Adrenal gland (tissue), 19 donors: ENCODE measurements at places on chromosomes 16 and 17.

GRCh38 chr16:69847643-69848042 lies 85.5 kb downstream of the WWP2 start:
- DNase-seq = no peak

DNA sequence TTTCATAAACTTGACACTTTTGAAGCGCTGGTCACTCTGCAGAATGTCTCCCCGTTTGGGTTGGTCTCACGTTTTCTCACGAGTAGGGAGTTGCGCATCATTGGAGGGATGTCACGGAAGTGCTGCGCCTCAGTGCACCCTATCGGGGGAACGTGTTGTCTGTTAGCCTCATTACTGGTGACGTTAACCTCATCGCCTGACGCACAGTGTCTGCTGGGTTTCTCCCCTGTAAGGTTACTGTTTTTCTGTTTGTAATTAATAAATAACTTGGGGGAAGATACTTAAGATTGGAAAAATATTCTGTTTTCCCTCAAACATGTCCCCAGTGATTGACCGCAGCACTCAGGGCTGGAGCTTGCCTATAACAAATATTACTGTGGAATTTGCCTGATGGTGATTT lies 26.7 kb downstream of the VAC14 start:
- no peak for DNase-seq

DNA sequence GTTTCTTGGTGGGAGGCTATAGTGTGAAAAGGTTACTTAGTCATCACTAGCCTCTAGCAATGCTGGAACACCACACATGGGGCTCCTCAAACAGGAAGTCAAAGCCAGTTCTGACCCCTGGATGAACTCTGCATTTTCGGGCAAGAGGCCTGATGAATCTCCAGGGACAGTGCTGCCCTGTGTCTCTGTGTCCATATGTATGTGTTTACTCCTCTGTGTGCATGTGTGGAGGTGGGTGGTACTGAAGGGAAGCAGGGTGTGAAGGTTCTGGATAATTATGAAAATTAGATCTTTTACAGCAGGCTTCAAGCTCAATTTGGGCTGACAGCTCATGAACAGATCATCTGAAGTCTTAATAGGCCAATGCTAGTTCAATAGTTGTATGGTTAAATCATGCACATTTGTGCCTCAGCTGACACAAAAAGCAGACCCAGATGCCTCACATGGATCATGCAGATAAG lies 133.6 kb downstream of the SNX11 start:
- peak; percentile 72 for DNase-seq

DNA sequence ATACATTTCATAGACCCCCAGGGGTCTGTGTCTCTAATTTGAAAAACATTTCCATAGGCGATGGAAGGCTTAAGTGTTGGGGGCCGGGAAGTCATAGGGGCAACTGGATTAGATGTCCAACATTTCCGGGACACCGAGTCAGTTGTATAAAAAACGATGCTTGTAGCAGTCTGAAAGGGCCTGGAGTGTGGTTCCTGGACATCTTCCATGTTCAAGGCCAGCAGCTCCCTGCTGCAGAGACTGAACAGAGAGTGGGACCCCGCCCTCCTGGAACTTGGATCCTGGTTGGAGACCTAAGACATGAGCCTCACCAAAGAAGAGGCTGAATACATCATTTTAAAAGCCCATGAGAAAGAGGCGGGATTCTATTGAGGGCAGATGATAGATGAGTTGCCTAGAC lies 82.0 kb upstream of the ZNF423 start:
- no peak for DNase-seq

- DNase-seq = no peak
These were observed 21.7 kb downstream of the FOXN1 start for GRCh38 chr17:28527859-28528258.

- DNase-seq = no peak
These were observed 68.8 kb downstream of the SREBF1 start for GRCh38 chr17:17767887-17768418.

DNA sequence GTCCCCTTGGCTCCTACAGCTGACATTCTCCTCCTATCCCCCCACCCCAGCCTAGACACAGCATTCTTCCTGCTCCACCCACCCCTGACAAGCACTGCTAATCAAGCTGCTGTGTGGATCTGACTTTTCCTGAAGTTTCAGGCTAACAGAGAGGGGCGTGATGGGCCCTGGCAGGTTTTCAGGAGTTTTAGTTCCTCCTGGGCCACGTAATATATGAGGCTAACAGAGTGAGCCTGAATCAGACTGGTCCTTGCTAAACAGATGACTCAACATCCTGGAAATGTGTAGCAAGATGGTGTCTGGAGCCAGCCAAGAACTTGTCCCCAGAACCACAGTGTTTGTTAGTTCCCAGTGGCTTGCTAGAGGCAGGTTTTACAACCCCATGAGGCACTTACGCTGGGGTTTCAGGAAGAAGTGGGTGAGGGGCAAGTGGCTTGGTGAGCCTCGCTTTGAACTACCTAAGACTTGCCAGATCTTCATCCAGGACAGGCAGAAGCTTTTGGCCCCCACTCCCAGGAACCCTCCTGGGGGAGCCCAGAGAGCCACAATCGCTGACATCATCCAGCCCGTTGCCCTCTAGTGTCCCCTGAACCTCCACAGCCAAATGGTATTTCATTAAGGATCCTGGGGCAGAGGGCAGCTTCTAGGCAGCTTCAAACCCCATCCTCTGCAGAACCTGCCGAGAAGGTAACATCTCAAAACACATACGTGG lies 15.9 kb downstream of the TMEM92 start:
- DNase-seq = peak; percentile 82

GRCh38 chr17:44752953-44753861 lies 5.6 kb upstream of the ADAM11 start:
- DNase-seq = no peak

DNA sequence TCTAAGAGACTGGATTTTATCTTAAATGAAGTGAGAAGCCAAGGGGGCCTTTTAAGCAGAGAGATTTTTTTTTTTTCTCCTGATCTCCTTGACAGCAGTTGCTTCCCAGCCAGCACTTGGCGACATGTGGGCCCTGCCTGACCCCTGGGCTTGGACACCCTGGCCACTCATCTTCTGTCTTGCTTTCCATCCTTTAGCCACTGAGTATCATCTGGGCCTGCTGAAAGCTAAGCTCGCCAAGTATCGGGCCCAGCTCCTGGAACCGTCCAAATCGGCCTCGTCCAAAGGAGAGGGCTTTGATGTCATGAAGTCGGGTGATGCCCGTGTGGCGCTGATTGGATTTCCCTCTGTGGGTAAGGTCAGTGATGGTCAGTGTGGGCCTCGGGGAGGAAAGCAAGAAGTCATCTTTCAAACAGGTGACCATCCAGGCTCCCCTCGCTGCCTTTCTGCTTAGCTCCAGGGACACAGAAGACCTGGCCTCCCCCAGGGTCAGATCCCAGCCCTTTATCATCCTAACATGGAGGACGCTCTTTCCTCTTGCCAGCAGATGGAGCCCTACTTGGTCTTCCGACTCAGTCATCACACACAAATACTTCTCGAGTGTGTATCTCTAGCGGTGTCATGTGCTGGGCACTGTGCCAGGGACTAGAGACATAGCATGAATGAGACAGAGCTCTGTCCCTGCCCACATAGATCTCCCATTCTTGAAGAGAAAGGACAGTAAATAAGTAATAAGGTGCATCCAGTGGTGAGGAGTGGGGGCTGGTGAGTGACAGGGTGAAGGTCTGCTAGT lies 6.1 kb downstream of the DRG2 start:
- DNase-seq = peak; percentile 81

DNA sequence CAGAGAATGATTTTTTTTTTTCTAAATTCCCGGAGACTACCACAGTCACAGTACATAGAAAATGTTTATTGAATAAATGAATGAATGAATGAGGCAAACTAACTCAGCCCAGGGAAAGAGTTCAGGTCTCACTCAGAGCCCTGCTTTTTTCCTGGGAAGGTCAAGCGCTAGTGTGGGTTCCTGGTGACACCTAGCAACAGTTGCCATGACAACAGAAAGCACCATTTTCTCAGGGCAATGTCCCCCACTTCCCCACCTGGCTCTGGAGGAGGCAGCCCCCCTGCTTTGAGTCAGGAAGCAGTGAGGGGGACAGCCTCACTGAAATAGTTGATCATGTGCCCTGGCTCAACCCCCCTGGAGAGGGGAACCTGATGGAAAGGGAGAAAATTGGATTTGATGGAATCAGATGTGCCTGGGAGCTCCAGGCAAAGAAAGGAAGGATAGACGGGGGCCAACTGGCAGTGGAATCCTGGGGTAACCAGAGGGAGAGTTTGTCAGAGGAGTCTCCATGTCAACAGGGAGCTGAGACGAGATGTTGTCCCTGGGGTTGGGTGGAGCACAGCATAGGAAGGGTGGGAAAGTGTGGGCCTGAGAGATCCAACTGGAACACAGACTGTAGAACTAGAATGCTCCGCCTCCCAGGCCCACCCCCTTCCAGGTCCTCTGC lies 242.2 kb upstream of the CCL2 start:
- no peak for DNase-seq

DNA sequence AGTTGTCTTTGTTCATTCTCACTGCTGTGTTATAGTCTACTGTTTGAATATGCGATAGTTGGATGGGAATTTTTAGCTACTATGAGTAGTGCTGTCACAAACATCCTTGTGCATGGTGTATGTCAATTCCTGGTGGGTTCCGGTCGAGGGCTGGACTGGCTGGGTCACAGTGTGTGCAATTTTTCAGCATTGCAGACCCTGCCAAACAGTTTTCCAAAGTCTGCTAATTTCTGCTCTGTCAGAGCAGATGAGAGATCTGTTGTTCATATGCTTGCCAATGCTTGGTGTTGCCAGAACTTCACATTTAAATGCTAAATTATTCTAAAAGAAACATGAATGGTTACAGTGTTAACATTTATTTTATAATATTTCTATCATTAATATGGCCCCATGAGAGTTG lies 3.6 kb upstream of the C16orf96 start:
- no peak for DNase-seq

DNA sequence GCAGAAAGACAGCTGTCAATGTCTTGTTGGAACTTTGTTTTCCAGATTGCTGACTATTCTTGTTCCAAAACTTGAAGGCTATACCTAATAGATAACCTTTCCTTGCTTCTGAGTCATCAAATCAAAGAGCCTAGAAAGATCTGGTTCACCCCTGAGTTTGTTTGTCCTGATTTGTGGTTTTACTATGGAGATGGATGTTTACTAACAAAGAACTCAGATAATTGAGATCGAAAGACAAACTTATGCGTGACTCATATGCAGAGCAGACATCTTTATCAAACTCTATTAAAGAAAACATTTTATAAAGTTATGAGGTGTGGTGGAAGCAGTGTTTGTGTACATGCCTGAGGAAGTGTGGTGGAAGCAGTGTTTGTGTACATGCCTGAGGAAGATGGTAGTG lies 311.1 kb upstream of the TBX2 start:
- DNase-seq = no peak

- DNase-seq = no peak
These were observed 29.3 kb downstream of the TK2 start for GRCh38 chr16:66520406-66521170.

- DNase-seq = no peak
These were observed 16.5 kb downstream of the GPT2 start for GRCh38 chr16:46900455-46901235.

DNA sequence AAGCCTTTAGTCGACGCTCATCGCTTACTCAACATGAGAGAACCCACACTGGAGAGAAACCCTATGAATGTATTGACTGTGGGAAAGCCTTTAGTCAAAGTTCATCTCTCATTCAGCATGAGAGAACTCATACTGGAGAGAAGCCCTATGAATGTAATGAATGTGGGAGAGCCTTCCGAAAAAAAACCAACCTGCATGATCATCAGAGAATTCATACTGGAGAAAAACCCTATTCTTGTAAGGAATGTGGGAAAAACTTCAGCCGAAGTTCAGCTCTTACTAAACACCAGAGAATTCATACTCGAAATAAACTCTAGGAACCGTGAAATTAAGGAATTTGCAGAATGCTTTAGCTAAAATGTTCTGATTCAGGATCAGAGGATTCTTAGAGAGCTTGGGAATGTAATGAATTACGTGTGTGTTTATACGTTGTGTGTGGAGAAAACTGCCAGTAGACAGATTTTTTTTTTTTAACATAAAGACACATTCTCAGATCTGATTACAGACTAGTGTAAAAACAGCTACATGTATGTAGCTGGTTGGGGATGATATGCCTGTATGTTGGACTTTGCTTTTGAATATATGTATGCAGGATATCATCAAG lies 25.4 kb downstream of the ZFP90 start:
- no peak for DNase-seq

GRCh38 chr16:25580041-25580440 lies 111.7 kb upstream of the HS3ST4 start:
- DNase-seq = no peak

DNA sequence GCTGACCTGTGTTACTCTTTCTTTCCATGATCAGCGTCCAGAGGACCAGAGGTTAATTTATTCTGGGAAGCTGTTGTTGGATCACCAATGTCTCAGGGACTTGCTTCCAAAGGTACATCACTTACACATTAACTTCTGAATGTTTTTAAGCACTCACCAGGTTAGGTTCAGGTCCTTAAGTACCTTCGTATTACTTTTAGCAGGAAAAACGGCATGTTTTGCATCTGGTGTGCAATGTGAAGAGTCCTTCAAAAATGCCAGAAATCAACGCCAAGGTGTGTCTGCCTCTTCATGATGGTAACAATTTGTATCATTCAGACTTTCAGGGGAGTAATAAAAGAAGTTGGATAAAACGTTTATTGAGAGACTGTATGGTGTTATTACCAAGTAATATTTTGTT lies 3.3 kb downstream of the HERPUD1 start:
- no peak for DNase-seq
